GM03348 (cell line): ENCODE measurements at places on chromosomes 6 and 20.
A peak's percentile ranks its signal among the peaks of the same experiment; 100 is the strongest.

- peak; percentile 74 for DNase-seq
These were observed 26.5 kb downstream of the CD109 start for GRCh38 chr6:73722318-73723060.

GRCh38 chr6:137970368-137970767 lies 103.3 kb downstream of the TNFAIP3 start:
- DNase-seq, result no peak

- no peak for DNase-seq
These were observed 297.8 kb downstream of the GJA1 start for GRCh38 chr6:121733234-121733633.

DNA sequence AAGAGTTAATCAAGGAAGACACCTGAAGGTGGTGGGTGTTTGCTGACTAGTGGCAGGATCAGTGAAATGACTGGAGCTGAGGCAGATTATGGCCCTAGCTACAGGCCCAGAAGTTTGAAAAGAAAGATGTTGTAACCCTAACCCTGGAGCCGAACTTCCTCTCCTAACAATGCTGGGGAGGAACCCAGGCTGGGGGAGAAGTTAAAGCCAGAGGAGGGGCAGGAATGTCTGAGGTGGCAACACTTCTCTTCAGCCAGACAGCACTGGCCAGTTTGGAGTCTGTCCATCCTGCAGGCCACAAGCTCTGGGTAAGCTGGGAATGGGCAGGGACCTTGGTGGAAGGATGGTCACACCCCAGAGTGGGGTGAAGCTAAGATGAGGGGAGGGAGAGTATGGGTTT lies at the start of gene LST1:
LST1 (plus strand) TSS at position 270 of the 400 bp plus-strand sequence. CDS start 1,023 bp downstream, outside the sequence.
- DNase-seq, result no peak

GRCh38 chr6:24761193-24761835 lies 13.4 kb upstream of the GMNN start:
- DNase-seq, result no peak

GRCh38 chr6:161496941-161497340 lies 223.1 kb upstream of the AGPAT4 start:
- DNase-seq, result no peak

- DNase-seq, result peak; percentile 45
These were observed 52.1 kb downstream of the RIPOR2 start for GRCh38 chr6:24883618-24884017.

DNA sequence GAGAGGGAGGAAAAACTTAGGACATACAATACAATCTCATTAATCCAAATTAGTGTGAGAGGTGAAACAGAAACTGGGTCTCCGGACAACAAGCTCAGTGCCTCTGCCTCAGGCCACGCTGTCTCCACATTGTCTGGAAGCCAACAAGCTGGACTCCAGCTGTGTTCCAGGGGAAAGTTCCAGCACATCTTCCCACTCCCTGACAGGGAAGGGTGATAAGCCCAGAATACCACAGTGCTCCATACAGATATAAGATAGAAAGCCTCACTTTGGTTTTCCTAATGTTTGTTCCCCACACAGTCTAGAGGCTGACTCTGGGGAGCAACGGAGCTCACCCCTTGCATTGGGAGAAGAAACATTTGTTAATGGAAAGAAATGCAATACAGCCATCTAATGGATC lies 117.1 kb upstream of the SPTLC3 start:
- DNase-seq, result no peak

DNA sequence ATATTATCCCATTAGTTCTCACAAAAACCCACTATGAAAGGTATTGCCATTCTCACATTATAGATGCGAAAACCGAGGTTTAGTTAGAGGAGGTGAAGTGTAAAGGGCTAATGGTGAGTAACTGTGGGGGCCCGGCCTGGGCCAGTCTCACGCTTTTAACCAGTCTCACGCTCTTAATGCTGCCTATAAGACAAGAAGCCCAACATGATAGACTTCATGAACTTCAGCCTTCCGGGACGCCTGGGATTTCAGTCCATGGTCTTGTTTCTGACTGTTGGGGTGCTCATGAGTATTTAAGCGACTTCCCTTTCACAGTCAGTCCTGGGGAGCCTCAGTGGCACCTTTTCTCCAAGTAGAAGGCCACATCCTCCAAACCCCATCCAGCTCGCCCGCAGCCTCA lies 31.7 kb downstream of the AGPAT4 start:
- no peak for DNase-seq

DNA sequence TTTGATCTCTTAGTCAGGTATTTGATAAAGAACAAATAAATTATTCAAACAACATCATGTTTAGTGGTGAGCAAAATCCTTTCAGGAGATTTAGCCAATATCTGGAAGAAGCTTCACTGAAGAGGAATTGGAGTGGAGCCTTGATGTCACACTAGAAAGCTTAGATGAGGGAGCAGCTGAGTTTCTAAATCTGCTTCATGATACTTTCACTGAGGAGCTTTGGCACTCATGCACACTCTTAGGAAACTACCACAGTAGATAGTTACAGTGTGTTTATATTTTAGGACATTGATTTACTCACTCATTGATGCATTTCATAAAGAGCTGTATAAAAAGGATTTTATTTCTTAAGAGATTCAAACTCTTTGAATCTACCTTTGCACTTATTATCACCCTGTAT lies 366.2 kb upstream of the BTBD3 start:
- DNase-seq, result no peak

- peak; percentile 31 for DNase-seq
These were observed 126.6 kb upstream of the CCDC28A start for GRCh38 chr6:138647006-138647405.

GRCh38 chr6:52577778-52578463 lies 1.1 kb upstream of the TRAM2 start:
- no peak for DNase-seq

DNA sequence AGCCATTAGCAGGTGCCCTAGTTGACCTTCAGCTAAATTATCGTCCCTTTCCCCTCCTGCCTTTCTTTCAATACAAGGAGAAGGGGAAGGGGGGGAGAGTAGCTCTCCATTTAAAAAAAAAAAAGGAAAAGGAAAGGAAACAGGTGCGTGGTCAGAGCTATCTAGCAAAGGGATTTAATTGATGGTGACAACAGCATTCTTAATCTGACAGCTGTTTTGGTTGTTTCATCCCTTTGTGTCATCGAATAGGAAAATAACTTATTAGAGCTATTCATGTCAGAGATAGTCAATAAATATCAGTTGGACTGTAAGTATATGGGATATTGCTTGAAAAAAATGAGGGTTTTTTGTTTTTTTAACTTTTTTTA lies 195.2 kb upstream of the SASH1 start:
- DNase-seq, result no peak

DNA sequence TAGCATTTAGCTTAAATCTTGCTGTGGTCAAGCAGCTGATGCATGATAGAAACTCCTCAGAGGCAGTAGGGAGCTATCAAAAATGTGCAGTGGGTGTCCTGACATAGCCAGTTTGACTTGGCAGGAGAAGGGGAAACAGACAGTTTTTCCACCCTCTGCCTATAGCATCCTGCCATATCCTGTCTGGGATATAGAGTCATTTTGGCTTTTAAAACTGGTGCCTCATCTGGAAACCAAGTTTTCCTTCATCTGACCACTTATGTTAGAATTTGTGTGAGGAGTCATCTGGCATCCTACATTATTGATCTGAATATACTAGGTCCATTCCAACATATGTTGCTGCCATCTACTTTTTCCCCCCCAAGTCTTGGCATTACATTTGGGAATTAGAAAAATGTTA lies 284.1 kb downstream of the CD109 start:
- no peak for DNase-seq

DNA sequence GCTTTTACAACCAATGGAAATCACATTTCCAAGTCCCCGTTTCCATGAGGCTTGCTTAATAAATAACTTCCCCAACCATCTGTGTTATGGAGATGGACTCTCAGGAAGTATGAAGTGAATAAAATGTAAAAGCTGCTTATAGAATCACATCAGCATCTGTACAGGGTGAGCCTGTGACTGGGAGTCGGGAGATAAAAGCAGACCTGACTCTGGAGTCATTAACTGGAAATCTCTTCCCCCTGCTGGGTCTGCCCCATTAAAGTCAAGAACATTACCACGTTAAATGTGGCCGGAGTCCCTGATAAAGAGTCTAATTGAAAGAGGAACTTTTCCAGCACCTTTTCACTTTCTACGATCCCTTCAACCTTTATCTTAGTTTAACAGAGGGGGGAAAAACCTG lies 368.5 kb downstream of the DOK5 start:
- no peak for DNase-seq

DNA sequence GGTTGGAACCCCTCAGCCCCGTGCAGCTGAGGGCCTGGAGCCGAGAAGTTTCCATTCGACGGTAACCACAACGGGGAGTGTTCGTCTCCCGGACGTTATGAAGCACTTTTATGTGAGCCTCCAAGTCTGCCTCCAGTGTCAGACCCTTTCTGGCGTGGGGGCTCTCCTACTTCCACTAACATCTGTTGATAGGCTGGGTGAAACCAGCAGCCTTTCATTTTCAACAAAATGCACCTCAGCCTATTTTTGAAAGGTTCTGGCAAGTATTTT lies 257.4 kb downstream of the THBS2 start:
- no peak for DNase-seq

DNA sequence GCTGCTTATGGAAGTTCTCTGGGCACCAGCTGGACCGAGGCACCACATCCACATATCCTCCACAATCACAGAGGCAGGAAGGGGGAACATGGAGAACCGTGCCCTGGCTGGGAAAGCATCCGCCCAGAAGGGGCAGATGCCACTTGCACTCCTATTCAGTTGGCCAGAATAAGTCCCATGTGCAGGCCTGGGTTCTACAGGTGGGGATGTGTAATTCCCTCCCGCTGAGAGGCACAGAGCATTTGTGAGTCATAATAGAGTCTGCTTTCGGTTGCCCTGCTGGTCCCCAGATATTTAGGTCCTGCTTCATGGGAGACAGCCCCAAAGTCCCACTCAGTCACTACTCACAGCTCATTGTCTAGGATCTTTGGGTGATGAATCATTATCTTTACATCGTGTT lies 104.0 kb downstream of the PHACTR3 start:
- DNase-seq, result no peak

DNA sequence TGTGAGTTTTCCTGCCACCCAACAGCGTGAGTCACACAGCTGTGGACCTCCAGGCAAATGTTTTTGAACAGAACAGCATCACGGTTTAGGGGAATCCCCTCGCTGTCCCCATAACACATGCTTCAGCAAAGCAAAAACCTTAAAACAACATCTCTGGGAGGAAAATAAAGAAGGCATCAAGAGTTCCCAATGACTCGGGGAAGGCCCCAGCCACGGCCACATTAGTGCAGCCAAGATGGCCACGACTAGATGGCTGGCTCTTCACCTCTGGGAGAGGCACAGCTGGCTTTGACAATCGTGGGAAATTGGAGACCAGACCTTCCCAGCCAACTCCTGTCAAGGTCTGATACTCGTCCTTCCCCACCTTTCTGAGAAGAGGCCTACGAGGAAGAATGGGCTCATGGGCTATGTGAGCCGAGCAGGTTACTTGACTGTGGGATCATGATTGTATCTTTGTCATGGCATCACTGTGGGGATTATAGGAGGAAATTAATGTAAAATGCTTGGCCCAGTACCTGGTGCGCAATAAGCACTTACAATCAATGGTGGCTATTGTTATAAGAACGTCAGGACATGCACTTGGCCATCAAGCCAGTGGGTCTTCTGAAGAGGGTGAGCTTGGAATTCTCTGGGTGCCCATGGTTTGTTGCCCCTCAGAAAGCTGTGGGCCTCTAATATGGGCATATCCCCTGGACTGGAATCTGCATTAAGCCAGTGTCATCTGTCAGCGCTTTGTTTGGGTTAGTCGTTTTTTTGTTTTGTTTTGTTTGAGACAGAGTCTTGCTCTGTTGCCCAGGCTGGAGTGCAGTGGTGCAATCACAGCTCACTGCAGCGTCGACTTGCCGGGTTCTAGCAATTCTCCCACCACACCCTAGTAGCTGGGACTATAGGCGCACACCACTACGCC lies 43.6 kb downstream of the FGD2 start:
- DNase-seq, result peak; percentile 53

- DNase-seq, result no peak
These were observed 2.8 kb downstream of the CCN5 start for GRCh38 chr20:44717986-44718385.

DNA sequence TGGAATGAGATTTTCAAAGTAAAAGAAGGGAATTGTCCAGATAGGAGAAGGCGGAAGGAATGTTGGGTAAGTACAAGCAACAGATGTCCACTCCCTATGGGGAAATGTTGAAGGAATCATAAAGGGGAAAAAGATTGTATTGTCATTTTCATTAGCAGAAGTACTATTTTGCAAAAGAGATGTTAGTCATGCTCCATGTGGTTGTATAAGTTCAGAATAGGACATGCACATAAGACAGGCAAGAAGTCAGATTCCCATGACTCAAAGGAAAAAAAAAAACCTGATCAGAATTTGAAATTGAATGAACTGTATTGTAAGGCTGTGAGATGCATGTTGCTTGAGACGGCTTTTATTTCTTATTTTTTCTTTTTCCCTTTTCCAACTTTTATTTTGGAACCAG lies 36.8 kb downstream of the GRM1 start:
- DNase-seq, result no peak

DNA sequence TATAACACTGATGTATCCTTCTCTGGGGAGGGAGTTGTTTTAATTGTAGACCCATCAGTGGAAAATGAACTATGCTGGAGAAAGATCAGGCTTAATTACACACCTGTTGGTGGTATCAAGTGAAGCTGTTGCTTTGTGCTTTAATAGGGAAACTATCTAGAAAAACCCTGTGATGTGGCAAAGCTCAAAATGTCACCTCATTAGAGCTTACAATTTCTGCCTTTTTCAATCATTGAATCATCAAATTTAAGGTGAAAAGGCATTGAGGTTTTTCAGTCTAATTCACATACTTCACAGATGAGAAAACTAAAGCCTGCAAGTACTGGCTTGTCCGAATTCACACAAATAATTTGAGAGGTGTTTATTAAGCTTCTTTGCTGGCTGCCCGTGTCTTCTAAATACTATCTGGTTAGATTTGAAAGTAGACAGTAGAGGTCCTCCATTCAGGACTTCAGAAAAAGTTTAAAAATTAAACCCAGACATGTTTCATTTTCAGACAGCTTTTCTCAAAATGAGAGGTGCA lies 143.3 kb upstream of the MAP3K7 start:
- no peak for DNase-seq

GRCh38 chr6:16337295-16337975 lies 99.0 kb downstream of the GMPR start:
- DNase-seq, result peak; percentile 86
